Mammary epithelial cell (primary cell): ENCODE measurements at places on chromosomes 6 and 20.

DNA sequence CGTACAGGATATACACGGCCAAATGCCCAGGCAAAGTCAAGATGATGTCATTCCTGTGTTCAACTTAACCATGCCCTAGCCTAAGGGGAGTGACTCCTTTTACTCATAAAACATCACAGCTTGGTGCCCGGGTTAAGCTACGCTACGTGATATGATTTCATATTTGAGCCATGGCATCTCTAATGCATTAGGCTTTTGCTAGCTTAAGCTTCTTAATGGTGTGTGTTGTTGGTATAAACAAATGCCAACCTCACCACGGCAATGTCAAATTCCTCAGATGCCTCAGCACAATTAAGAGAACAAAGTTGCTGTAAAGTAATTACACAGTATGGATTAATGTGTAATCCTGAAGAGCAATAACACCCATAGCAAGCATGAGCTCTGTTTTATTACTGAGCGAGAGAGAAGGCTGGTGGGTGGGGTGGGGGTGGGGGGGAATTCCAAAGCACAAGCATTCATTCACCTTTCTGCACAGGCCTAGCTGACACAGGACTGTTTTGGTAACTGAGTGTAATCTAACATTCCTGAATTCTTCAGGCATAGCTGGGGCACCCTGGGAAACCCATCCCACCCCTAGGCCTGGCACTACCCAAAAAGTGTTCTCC lies 44.7 kb upstream of the CNKSR3 start:
- DNase-seq: peak; percentile 91

DNA sequence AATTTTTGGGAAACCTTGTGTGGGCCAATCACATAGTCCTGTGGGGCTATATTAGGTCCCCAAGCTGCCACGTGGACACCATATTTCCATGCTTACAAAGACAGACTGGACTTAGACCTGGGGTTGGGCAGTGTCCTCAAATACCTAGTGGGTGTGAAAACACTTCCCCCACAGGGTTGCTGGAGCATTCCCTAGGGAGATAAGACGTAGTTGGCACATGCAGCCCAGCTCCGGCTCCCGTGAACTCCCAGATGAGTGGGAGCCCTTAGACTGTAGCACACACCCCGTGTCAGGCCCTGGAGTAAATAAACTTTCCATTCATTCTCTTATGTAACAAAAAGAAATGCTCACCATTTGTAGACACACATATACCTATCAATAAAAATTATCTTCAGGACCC lies 14.2 kb downstream of the KCNG1 start:
- no peak for DNase-seq

DNA sequence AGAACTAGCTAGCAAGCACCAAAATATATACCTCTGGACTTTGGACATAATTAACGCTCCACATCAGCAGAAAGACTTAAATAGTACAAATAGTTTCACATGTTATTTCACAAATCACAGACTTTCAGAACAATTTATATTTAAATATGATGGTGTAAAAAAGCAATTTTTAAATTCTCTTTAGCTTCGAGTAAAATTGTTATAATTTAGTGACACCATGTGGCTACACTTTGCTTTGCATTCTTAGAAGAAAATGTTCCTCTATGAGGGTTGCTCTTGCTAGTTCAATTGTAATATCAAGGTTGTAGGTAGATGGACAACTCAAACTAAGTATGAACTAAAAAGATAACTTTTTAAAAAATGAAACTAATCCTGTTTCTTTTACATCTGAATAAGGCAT lies 69.0 kb downstream of the BTBD9 start:
- DNase-seq: no peak

- DNase-seq: no peak
Observed at GRCh38 chr20:58629215-58629580, 21.9 kb upstream of the STX16 start.

DNA sequence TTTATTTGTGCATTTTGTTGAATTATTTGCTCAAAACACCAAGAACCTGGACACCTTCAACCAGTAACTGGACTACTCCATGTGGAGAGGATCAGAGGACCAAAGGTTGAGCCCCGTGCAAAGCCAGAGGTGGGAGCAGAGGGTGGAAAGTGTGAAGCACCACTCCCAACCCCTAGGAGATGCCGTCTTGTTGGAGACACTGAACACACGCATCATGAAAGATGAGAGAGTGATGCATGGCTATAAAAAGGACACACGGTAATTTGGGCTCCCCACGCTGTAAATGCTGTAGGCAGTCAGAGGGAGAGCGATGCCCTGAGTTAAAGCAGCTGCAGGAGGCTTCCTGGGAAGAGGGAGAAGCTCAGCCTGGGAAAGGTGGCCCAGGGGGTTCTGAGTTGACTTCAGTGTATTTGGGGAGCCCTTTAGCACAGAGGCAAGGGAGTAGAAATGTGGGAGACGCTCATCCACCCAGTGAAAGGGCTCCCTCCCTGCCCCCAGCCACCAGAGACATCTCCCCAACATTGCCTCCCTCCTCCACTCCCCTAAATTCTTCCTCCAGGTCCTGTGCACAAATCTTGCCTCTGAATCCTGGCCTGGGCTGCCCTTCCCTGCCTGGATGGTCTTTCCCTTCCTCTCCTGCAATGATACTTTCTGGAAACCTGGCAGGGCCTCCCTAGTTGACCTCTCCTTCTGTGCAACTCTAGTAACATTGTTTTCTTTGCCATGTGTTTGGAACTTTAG lies 55.8 kb upstream of the IYD start:
- DNase-seq: no peak

GRCh38 chr20:11705512-11705911 lies 212.2 kb upstream of the BTBD3 start:
- no peak for DNase-seq

DNA sequence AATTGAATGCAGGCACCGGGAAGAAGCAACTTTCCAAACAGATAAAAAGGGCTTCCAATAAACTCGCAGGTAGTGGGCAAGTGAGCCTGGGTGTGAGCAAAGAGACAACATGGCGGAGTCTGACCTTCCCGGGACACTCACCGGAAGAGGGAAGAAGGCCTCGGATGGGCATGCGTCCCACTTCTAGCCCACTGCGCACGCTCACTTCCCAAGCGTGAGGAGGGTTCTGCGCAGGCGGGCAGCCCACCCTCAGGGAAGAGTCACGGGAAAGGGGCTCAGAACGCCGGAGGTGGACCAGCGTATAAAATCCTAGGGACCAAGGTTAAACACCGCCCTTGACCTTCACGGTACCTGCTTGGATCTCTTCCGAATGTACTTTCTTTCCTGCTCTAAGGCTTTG lies 95.5 kb upstream of the AFDN start:
- no peak for DNase-seq

DNA sequence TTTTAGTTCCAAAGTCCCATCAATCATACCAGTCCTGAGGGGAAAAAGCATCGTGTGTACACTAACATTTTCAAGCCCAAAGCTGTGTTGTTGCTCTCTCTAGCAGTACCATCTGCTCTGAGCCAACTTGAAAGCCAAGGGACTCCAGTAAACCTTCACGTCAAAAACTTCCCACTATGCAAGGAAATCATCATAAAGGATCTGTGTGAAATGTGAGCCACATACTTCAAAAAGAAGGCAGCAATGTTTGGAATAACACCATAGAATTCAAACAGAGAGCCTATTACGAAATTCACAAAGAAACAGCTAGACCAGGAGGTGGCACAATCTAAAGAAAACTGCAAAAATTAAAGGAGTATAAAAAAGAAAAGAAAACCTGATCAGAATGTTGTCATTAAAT lies 399.8 kb upstream of the EPHA7 start:
- no peak for DNase-seq

DNA sequence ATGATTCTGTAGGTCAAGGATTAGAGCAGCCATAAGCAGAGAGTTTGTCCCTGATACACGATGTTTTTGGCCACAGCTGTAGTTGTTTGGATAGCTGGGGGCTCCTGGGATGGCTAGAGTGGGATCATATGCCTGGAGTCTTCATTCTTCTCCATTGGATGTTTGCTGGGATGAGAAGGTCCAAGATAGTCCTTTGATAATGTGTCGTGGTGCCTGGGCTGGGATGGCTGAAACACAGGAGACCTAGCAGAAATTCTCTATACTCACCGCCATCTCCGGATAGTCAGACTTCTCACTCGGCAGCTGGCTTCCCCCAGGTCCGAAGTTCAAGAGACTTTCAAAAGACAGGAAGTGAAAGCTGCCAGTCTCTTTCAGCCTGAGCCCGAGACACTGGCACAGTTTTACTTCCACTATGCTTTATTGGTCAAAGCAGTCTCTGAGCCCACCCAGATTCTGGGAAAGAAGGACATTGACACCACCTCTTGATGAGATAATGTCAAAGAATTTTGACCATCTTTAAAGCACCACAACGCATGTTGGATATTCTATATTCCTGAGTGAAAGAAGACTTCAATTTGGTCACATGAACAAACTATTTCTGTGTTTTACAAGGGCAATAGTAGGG lies 16.0 kb downstream of the MARCKS start:
- no peak for DNase-seq

DNA sequence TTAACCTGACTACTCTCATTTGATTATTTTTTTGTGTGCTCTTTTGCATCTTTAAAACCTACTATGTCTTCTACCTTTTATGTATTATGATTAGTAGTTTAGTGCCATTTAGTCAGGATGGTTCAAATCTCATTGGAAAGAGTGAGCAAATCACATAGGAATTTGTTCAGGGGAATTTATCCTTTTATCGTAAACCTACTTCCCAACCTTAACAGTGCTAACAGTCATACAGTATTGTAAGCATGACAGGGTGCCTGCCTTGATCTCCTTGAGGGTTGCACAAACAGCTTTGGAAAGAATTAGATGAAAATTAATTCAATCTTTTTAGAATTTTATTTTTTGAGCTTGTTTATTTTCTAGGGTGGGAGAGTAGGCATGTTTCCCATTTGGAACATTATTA lies 18.3 kb downstream of the RNF8 start:
- DNase-seq: no peak

GRCh38 chr6:19805129-19805481 lies 32.1 kb upstream of the ID4 start:
- no peak for DNase-seq

GRCh38 chr6:115717062-115717461 lies 343.6 kb downstream of the FRK start:
- DNase-seq: no peak

DNA sequence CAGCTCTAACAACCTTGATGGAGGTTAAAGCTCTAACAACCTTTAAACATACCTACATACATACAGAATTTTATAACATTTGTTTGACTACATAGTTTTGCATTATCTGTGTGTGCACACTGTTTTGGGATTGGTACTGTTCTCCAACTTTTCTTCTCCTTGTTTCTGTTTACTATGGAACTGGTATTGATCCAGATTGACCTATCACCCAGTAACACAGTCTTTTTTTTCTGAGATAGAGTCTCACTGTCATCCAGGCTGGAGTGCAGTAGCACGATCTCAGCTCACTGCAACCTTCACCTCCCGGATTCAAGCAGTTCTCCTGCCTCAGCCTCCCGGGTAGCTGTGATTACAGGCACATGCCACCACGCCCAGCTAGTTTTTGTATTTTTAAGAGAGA lies 16.7 kb upstream of the SUMO4 start:
- no peak for DNase-seq

GRCh38 chr20:45253261-45253660 lies 1.1 kb downstream of the SLPI start:
- no peak for DNase-seq

DNA sequence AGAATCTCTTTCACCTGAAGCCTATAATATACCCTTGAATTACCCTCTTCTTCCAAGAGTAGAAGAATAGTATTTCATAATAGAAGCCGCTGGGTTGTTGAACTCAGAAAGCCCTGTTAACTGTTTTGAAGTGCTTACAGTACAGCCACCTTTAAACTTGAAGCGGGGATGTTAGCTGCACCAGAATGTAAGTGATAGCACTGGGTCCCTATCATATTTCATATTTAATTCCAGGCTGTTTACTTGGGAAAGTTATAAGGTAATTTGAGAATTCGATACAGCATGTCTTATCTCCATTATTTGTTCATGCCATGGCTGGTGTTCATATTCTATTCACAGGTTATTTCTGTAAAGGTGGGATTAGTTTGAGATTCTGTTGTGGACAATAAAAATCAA lies 63.5 kb upstream of the VSTM2L start:
- DNase-seq: no peak

DNA sequence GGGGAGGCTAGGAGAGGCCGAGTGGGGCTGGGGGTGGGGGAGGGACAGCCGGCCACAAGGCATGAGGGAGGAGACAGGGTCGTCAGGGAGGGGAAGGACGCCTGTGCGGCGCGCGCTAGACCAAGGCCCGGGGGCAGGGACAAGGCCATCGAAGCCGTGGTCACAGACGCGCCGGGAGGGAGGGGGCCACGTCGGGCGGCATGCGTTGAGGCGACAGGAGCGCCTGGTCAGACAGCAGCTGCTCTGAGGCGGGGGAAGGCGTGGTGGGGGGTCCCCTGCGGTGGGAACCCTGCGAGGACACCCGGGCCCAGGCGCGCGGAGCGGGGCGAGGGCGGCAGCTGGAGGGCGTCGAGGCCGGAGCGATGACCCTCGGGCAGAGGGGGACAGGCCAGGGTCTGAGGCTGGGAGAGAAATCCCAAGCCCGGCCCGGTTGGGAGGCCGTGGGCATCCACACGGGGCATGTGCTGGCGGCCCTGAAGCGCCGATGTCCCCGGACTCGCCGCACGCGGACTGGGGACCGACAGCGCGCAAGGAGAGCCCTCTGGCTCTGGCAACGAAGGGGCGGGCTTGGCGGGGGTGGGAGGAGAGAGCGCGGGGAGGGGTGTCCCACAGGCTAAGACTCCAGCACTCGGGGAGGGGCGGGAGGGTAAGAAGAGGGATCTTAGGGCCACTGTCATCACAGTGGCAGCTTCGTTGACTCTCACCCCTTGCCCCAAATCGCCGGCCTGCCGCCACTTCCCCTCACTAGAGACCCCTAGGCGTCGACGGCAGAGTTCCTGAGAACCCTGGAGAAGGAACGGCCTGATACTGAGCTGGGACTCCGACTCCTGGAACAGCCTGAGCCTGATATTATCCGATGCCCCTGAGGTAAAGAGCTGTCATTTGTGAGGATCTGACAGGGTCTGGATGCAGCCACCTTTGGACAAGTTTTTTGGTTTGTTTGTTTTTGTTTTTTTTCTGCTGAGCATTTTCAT lies 5.0 kb downstream of the TMEM239 start:
- no peak for DNase-seq

GRCh38 chr20:35232575-35232974 lies 6.1 kb downstream of the MMP24 start:
- no peak for DNase-seq

- DNase-seq: peak; percentile 26
Observed at GRCh38 chr6:139343052-139343750, 31.2 kb downstream of the CITED2 start.
